ENCODE measurements at places on chromosomes 3 and 15. TPM values are rescaled to one million over a fixed set of nuclear protein-coding genes. Genes with fewer than 3 reads are reported as not detected.

ESYT3 gene
- 1.3 TPM for total RNA-seq

MASP1 gene
- total RNA-seq = 131 TPM

DNA sequence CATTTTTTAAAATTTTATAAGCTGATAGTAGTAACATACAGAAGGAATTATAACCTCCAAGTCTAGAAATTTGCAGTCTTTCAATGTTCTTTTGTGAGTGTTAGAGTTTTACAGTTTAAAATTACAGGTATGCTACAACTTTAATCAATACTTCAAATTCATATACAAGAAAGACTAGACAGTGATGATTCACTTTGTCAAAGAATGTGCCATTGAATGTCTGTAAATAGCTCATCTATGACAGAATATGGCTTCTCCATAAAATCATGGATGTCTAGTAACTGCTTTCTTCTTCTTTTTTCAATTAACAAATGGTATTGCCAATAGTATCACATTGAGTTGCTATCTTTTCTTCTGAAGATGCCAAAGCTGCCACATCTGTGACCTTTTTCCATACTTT, 4.1 kb upstream of the TSC22D2 start:
- H3K4me3 ChIP-seq = no peak overlapping the region
- peaks cover 14% of the 10 kb centered on the region for H3K4me1 ChIP-seq
- H3K27ac ChIP-seq = no peak overlapping the region

CPB1 gene
- 1.7 TPM for total RNA-seq

Data from heart right ventricle (tissue), 16 donors.